ENCODE measurements at places on chromosomes 2 and 18.

- no peak for DNase-seq
These were observed 294.3 kb downstream of the SRBD1 start for GRCh38 chr2:45316576-45317338.

DNA sequence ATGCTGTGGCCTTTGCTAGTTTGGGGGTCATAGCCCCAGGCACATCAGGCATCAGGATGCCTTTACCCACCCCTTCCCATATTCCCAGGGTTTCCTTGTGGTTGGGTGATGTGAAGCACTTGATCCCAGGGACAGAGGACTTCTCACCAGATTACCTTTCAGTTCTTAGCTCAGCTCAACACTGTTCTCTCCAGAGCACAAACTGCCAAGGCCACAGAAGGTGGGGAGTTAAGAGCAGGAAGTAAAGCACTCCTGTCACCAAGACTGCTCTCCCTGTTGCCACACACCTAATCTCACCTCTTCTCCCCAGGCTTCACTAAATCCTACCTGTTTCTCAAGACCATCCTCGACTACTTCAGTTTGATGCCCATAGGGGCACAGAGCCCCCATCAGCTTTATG is 25.9 kb downstream of the FHOD3 start:
- DNase-seq = no peak

DNA sequence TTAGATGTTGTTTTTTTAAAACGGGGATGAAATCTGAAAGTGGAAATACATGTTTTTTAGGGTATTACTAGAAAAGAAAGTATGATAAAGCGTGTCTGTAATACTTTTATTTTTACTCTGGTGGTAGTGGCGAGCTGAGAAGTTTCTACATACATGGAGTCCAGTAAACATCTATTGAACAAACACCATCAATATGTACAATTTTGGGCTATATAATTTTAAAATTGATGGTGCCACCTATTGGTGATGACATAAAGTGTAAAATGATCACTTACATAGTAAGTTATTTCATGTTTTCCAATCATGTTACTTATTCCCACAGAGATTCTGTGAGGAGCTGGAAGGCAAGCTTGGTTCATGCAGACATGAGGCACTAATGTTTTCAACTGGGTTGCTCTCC is 31.5 kb upstream of the NFE2L2 start:
- peak; percentile 63 for DNase-seq

DNA sequence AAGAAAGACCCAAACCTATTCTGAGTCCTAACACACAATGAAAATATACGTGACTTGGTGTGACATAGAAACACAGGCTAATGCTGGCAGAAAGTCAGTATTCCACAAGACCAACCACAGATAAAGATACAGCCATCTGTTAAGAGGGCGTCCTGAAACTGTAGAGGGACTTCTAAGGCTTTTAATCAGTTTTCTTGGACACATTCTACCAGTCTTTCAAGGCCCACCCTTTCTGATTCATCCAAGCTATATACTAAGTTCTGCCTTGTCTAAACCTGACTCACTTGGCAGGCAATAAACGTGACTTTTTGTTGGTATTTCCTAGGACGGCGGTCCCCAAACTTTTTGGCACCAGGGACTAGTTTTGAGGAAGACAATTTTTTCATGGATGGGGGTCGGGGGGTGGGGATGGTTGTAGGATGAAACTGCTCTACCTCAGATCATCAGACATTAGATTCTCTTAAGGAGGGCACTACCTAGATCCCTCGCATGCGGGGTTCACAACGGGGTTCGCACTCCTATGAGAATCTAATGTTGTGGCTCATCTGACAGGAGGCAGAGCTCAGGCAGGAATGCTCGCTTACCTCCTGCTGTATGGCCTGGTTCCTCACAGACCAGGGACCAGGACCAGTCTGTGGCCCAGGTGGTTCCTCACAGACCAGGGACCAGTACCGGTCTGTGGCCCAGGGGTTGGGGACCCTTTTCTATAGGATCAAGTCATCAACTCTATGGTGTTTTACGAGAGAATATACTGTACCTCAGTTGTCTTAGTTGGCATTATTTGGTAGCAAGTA is 61.4 kb downstream of the SP3 start:
- DNase-seq = no peak

DNA sequence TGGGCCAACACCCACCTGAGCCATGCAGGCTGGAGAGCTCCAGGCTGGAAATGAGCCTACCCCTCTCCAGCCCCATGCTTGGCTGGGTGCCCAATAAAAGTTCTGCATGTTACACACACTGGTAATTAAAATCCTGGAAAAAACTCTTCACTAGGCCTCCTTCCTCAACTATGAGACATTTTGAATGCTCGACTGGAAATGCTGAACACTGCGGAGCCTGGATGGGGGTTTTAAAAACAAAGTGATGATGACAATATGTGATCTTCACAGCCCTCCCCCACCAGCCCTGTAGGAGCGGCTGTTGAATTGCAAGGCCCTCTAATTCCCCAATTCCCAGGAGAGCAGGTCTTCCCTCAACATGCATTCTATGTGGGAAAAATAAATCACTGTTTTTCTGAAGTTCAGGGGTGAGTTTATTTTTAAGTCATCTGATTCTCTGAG is 179.2 kb downstream of the TTC32 start:
- no peak for DNase-seq

GRCh38 chr2:20516646-20517341 is 69.9 kb downstream of the RHOB start:
- peak; percentile 75 for DNase-seq

- no peak for DNase-seq
These were observed 28.3 kb downstream of the AGFG1 start for GRCh38 chr2:227500301-227500630.

DNA sequence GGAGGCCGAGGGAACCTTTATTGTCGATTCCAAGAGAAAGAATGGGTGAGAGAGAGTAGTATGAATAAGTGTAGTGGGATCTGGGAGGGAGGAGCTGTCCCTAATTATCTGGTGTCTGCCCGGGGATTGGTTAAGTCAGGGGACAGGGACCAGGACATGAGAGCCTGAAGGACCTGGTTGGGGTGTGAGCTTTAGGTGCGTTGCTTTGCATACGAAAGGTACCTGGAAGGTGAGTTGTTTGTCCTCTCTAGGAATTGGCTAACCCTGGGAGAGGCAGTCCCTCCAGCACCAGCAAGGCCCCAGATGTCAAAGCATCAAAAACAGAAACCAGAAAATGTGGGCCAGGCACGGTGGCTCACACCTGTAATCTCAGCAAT is 48.1 kb upstream of the RPL31 start:
- DNase-seq = no peak

GRCh38 chr2:172461591-172462372 is 34.4 kb downstream of the ITGA6 start:
- DNase-seq = peak; percentile 55

GRCh38 chr2:5703166-5703565 is 11.0 kb downstream of the SOX11 start:
- no peak for DNase-seq

DNA sequence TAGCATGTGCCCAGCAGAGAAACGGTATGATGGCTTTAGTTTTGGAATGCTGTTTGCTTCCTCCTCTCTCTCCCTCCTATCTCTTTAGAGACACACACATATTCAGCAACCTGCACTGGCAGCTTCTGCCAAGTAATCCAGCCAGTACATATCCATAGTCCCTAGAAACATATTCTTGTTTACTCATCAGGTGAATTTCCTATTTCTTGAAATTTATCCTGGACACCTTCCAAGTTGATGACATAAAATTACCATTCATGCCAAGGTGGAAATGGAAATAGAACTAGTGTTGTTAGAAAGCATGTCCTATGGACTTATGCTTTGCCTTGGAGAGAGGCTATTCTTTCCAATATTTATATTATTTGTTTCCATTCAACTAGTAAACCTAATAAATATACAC is 50.9 kb upstream of the RGPD4 start:
- DNase-seq = no peak

DNA sequence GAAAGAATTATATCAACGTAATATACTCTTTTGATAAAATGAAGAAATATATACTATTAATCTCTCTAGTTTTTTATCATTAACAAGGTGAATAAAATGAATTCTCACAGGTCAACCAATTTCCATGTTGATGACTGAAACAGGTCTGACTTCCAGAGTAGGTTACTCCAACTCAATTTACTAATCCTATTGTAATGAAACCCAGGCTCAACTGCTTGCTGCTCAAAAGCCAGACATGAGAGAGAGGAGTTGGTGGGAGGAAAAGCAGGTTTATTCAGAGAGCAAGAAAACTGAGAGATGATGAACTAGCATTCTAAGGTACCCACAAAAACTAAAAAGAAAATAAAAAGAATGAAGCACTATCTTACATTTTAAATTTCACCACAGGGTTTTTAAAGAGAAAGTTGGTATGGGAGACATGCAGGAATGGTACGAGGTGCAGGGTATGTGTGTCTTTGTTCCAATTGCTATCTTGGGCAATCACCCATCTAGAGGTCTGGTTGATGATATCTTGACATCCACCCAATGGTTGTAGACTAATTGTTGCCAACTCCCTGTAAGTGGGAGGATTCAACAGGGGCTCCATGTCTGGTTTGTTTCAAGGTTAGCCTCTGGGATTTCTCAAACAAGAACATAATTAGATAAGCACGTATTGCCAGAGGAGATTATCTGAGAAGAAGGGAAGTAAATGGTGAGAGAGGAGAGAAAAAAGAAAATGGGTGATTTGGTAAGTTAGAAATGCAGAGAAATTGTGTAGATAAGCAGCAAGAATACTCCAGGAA is 471.4 kb upstream of the REG3G start:
- no peak for DNase-seq

- no peak for DNase-seq
These were observed 240.4 kb downstream of the PRKCE start for GRCh38 chr2:45891719-45892424.

GRCh38 chr2:38090928-38091327 is 15.0 kb upstream of the CYP1B1 start:
- DNase-seq = no peak

- peak; percentile 94 for DNase-seq
These were observed 629 bp downstream of the NRBP1 start for GRCh38 chr2:27428978-27429541.

- no peak for DNase-seq
These were observed 91.3 kb downstream of the TNS1 start for GRCh38 chr2:217911283-217912097.

DNA sequence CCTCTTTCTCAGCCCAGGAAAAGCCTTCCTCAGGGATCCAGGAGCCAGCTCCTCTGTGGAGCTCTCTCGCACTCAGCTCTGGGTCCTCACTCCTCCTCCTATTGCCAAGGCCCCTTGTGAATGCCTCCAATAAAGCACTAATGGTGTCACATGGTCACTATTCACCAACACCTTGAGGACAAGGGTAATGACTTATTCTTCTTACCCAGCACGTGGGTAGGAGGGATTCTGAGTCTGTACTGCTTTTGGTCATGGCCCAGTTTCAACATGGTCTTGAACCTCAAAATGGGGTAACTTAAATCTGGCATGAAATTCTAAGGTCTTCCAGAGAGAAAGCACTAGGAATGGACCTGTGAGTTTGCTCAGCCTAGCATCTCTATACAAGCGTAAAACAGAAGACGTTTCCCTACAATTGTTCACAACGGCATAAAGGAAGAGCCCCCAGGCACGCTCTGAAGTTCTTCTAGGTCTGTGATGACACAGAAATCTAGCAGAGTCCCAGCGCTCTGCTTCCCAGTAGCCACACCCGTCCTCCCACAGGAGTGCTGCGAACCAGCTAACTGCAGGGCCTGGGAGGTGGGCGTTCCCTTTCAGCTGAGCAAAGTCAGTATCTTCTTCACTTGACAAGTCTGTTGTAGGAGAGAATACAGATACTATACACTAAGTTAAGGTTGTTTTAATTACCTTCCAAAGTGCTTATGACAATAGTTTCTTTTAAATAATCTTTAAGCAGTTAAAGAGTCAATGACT is 14.6 kb upstream of the KIDINS220 start:
- no peak for DNase-seq

GRCh38 chr2:146025519-146025918 is 1505.6 kb upstream of the ZEB2 start:
- DNase-seq = no peak

- DNase-seq = no peak
These were observed 32.6 kb downstream of the CNGA3 start for GRCh38 chr2:98378901-98379300.

GRCh38 chr18:923144-923866 is 18.6 kb downstream of the ADCYAP1 start:
- DNase-seq = no peak

DNA sequence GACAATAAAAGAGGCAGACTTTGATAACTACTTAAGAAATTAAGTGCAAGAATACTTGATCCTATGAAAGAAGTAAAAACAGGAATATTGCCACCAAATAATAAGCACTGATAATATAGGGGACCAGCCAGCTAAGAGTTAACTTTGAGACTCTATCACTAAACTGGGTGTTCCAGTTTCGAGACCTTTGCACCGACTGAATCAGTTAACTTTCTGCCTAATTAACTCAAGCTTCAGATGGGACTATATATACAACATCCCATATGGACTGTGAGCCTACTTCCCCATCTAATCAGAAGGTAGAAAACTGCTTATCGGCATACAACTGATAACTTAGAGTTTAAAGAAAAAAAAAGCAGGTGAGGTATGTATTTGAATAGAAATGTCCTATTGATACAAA is 25.8 kb upstream of the SLC9A2 start:
- DNase-seq = no peak

DNA sequence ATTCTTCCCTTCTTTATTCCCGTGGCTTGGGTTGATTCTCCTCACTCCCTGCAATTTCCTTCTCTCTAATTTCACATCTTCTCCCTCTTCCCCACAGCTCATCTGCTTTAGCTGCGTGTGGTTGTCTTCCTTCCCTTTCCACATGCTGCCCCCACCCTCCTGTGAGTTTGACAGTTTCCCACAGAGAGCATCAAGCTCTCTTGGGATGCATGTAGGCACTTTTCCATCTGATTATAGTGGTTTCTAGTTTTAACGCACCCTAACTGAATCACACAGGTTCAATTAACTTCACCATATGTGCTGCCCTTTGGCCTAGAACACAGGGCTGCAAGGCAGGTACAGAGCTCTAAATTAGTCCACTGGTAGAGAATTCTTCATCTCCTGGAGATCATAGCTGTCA is 110.5 kb downstream of the TACR1 start:
- DNase-seq = no peak

GRCh38 chr2:39994151-39994550 is 215.1 kb upstream of the THUMPD2 start:
- DNase-seq = no peak
